AG04450 (cell line): ENCODE measurements at places on chromosomes 1 and 21.
A peak's percentile ranks its signal among the peaks of the same experiment; 100 is the strongest.

GRCh38 chr1:115839679-115840237 is 1.2 kb downstream of the NHLH2 start:
- DNase-seq: no peak

DNA sequence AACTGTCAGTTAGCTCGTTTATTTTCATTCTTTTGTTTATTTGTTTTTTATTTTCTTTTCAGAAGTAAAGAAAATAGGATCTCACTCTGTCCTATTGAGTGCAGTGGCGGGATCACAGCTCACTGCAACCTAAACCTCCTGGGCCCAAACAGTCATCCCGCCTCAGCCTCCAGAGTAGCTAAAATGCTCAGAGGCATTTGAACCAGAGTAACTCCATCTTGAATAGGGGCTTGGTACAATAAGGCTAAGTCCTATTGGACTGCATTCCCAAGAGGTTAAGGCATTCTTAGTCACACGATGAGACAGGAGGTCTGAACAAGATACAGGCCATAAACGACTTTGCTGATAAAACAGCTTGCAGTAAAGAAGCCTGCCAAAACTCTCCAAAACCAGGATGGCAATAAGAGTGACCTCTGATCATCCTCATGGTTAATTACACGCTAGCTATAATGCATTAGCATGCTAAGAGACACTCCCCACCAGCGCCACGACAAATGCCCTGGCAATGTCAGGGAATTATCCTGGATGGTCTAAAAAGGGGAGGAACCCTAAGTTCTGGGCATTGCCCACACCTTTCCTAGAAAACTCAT is 13.1 kb upstream of the COP1 start:
- DNase-seq: no peak

GRCh38 chr1:209585672-209586071 is 2.2 kb downstream of the CAMK1G start:
- no peak for DNase-seq

DNA sequence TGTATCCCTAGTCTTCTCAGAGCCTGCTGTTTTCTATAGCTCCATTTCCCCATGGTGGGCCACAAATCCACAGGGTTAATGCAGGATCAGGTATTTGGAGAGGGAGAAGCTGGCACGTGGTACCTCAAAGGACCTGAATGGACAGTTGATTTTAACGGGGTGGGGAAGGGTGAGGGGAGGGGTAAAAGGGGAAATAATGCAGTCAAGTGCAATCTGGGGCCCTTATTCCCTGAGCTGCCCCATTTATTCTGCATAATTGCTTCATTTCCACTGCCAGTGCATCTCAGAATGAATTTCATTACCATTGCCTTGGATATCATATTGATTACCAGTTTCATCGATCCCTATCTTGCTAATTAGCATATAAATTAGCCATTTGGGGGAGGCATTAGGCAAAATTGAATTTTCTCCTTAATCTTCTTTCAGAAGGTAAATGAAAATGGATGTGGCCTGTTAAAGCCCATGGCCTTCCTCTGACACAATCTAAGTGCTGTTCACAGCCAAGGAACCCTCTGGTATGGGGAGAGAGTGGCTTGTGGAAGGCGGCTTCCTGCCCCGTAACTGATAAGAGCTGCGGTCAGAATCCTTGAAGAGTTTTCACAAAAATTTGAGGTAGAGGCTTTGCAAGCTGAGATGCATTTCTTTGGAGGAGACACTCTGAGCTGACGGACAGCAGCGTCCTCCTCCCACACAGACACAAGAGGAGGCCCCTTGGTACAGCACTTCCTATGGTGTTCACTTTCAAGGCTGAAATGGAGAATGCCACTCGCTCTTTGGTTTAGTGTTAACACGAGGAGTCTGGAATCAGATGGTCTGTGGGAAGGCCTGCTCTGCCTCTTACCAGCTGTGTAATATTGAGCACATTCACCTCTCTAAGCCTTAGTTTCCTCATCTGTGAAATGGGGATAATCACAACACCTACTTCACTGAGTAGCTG is 34.4 kb downstream of the PHC2 start:
- no peak for DNase-seq

DNA sequence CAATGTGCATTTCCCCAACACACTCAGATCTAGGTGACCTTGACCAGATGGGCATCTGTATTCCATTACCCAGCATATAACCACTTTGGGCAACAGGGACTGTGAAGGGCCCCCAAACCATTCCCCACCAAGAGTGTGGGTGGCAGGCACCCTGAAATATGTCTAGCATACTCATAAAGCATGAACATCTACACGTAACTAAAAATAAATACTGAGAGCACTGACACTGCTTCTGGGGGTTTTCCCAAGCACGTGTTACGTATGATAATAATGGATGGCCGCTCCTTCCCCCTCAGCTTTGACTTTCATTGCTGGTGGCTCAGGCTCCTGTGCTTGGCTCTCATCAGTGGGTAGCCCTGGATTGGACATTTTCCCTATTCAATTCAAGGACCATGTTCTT is 39.1 kb downstream of the IGSF3 start:
- DNase-seq: no peak

DNA sequence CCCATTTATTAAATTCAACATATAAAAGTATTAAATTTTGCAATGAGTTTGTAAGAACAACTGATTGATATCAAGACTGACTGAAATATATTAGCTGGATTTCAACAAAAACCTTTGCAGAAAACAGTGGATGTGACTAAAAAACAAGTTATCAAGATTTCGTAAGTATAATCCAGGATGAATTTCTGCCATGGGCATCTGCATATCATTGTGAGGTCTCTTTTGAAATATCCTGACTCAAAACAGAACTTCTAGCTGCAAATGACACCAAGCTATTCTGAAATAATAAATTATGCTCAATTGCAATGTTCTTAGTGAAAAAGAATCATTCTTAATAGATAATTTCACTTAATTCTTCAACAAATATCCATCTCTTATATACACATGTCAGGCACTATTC is 52.6 kb downstream of the CD34 start:
- no peak for DNase-seq

GRCh38 chr1:61670016-61670415 is 54.9 kb downstream of the TM2D1 start:
- no peak for DNase-seq

GRCh38 chr1:910311-910880 is 13.3 kb upstream of the SAMD11 start:
- no peak for DNase-seq

DNA sequence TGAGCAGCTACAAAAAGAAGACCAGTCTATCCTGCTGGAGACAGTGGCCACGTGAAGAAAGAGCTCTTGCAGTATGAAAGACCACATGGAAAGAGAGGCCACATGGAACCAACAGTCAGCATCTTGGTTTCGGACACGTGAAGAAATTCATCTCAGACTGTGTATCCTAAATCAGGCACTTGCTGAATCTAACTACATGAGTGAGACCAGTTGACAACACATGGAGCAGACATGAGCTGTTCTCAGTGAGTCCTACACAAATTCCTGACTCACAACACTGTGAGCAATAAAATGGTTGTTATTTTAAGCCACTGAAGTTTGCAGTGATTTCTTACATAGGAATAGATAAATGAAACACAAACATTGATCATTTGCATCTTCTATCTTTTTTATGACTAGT is 2.4 kb upstream of the TAF1A start:
- DNase-seq: no peak

- DNase-seq: no peak
Observed at GRCh38 chr1:116465845-116466685, 93.0 kb downstream of the ATP1A1 start.

DNA sequence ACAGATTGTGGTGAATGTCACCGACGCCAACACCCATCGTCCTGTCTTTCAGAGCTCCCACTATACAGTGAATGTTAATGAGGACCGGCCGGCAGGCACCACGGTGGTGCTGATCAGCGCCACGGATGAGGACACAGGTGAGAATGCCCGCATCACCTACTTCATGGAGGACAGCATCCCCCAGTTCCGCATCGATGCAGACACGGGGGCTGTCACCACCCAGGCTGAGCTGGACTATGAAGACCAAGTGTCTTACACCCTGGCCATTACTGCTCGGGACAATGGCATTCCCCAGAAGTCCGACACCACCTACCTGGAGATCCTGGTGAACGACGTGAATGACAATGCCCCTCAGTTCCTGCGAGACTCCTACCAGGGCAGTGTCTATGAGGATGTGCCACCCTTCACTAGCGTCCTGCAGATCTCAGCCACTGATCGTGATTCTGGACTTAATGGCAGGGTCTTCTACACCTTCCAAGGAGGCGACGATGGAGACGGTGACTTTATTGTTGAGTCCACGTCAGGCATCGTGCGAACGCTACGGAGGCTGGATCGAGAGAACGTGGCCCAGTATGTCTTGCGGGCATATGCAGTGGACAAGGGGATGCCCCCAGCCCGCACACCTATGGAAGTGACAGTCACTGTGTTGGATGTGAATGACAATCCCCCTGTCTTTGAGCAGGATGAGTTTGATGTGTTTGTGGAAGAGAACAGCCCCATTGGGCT is 3.0 kb downstream of the CELSR2 start:
- no peak for DNase-seq

DNA sequence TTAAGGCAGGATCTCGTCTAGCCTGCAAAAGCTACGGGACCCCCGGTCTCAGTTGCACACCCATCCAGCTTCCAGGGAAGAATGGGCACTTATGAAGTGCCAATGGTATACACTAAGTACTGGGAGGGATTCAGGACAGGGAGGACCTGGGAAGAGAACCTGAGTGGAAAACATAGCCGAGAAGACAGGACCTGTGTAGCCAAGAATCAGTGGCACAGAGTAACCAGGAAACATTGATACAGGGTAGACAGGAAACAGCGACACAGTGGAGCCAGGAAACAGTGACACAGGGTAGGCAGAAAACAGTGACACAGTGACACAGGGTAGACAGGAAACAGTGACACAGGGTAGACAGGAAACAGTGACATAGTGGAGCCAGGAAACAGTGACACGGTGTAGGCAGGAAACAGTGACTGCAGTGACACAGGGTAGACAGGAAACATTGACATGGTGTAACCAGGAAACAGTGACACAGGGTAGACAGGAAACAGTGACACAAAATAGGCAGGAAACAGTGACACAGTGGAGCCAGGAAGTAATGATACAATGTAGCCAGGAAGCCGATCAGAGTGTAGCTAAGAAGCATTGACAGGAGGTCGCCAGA is 138.0 kb upstream of the ARHGEF16 start:
- no peak for DNase-seq

GRCh38 chr1:3799976-3800685 is 3.8 kb upstream of the LRRC47 start:
- no peak for DNase-seq

DNA sequence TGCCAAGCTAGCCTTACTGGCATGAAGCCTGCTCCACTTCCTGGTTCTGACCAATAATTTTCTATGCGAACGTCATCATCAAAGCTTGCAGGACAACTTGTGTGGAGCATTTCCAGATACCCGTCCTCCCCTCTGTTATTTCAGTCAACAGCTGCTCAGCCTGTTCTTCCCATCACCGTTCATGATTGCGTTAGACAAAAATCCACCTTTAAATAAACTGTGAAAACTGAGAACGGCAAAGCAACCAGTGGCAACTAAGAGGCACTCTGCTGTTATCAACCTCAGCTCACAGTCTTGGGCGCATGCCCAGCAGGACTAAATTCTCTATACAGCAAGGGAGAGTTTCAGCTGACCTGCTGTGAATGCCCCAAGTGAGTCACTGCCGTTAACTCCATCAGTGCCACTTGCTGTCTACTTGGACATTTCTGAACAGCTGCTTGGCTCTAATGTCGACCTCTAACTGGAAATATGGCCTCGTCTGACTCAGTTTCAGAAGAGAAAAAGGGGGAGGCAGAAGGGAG is 207.4 kb upstream of the RUNX1 start:
- DNase-seq: peak; percentile 98

GRCh38 chr1:214213136-214213535 is 67.8 kb upstream of the SMYD2 start:
- DNase-seq: no peak

DNA sequence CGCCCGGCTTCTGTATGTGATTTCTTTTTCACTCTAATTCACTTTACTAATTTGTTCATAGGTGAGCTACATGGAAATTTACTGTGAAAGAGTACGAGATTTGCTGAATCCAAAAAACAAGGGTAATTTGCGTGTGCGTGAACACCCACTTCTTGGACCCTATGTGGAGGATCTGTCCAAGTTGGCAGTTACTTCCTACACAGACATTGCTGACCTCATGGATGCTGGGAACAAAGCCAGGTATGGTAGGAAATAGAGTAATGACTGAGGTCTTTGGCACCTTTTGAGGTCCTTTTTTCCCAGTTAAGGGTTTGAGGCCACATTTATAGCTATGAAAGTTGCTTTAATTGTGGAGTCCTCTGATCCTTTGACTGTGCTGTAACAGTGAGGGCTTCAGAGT is 56.9 kb downstream of the KIF1B start:
- no peak for DNase-seq

- no peak for DNase-seq
Observed at GRCh38 chr1:179806333-179806732, 63.2 kb downstream of the FAM163A start.

DNA sequence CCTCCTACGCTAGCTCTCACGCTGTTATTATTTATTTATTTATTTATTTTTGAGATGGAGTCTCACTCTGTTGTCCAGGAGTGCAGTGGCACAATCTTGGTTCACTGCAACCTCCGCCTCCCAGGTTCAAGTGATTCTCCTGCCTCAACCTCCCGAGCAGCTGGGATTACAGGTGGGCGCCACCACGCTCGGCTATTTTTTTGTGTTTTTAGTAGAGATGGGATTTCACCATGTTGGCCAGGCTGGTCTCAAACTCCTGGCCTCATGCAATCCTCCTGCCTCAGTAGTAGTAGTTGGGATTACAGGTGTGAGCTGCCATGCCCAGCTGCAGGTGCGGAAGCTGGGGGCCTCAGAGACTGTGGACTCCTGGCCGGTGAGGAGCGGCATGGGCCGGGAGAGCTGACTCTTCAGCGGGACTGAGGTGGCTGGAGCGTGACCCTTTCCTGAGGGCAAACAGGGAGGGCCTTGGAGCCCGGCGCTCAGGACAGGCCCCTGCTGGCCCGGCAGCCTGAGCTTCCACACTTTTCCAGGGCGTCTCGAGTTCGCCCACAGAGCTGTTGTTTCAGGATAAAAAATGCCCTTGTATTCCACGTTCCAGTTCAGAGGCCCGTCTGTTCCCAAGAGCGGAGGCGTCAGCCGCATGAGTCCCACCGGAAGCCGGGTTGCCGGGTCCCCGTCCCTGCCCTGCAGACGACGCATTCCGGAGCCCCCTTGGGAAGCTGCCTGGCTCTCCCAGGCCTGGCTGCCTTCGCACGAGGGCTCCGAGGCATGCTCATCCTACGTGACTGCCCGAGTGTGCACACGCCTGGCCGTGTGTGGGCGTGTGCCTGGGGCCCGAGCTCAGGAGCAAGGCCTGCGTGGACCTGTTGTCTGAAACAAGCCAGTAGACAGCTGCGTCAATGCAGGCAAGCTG is 126.2 kb downstream of the SIK1 start:
- DNase-seq: no peak

DNA sequence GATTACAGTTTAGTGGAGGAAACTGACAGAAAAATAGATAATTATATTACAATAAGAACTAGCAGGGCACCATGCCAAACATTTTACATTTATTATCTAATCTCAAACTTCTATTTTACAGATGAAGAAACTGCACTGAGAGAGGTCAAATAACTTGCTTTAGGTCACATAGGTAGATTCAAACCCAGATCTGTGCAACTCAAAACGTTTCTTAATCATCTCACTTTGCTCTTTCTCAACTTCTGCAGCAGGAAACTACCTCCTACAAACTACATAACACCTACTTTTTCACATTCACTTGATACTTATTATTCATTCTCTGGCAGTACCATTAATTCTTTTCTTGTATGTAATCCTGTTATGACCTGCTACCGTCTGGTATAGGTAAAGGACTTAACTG is 49.9 kb upstream of the BCL10 start:
- no peak for DNase-seq

- no peak for DNase-seq
Observed at GRCh38 chr1:89986020-89986419, 8.9 kb upstream of the ZNF326 start.
